ENCODE measurements at places on chromosomes 16 and 17. TPM values are rescaled to one million over a fixed set of nuclear protein-coding genes. Genes with fewer than 3 reads are reported as not detected.

DNA sequence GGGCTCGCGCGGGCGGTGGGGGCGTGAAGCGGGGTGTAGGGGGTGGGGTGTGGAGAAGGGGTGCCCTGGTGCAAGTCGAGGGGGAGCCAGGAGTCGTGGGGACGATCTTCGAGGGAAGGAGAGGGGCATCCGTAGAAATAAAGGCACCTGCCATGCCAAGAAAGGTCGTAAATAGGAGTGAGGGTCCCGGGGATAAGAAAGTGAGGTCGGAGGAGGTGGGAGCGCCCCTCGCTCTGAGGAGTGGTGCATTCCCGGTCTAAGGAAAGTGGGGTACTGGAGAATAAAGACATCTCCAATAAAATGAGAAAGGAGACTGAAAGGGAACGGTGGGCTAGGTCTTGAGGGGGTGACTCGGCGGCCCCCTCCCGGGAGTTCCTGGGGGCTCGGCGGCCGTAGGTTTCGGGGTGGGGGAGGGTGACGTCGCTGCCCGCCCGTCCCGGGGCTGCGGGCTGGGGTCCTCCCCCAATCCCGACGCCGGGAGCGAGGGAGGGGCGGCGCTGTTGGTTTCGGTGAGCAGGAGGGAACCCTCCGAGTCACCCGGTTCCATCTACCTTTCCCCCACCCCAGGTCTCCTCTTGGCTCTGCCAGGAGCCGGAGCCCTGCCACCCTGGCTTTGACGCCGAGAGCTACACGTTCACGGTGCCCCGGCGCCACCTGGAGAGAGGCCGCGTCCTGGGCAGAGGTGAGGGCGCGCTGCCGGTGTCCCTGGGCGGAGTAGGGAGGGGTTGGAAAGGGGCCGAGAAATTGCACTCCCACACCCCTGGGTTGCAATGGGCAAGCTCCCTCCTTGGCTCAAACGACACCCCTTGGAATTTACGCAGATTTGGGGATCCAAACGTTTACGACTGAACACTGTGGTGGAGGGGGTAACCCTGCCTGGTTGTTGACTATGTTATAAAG lies 888 bp downstream of the CDH1 start:
- H3K27ac ChIP-seq = peak overlapping the region; percentile 99
- peak overlapping the region; percentile 99 for H3K4me3 ChIP-seq
- peaks cover 7% of the 10 kb centered on the region for H3K36me3 ChIP-seq
- peak; percentile 28 for DNase-seq
- peaks cover 43% of the 10 kb centered on the region for H3K4me1 ChIP-seq

DNA sequence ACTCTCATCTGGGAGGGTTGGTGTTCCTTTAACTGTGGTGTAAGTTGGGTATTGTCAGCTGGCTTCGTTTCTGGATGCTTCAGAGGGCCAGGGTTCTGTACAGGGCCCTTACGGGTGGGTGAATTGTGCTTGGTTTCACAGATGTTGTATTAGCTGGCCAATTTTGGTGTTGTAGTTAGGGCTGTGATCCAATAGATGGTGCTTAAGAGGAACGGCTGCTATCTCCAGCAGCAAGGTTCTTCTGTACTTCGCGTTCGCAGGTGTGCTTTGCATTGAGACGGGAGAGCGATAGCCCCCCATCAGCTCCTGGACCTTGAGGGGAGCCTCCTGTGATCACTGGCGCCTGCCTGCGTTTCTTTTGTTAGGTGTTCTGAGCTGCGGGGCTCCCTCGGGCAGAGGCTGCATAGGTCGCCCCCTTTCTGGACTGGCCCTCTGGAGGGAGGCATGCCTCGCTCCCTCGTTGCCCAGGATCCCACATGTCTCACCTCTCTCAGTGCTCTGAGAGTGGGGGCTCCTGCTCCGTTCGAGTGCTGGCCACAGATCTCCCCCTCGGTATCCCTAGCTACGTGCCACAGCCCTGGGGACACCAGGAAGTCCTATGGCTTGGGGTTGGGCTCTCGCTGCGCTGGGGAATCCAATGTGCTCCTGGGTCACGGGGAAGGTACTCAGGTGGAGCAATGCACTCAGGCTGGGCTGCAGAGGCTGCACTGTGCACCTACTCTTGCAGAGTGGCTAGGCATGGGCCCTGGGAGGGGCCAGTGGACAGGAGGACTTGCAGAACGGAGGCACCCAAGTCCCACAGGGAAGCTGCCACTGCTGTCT lies 837 bp upstream of the PRDM7 start:
- peak overlapping the region; percentile 39 for H3K27ac ChIP-seq
- peaks cover 8% of the 10 kb centered on the region for H3K4me1 ChIP-seq
- H3K36me3 ChIP-seq = no peaks in the 10 kb centered on the region
- DNase-seq = no peak
- H3K4me3 ChIP-seq = peak overlapping the region; percentile 73
- peaks cover 61% of the 10 kb centered on the region for H3K27me3 ChIP-seq

DNA sequence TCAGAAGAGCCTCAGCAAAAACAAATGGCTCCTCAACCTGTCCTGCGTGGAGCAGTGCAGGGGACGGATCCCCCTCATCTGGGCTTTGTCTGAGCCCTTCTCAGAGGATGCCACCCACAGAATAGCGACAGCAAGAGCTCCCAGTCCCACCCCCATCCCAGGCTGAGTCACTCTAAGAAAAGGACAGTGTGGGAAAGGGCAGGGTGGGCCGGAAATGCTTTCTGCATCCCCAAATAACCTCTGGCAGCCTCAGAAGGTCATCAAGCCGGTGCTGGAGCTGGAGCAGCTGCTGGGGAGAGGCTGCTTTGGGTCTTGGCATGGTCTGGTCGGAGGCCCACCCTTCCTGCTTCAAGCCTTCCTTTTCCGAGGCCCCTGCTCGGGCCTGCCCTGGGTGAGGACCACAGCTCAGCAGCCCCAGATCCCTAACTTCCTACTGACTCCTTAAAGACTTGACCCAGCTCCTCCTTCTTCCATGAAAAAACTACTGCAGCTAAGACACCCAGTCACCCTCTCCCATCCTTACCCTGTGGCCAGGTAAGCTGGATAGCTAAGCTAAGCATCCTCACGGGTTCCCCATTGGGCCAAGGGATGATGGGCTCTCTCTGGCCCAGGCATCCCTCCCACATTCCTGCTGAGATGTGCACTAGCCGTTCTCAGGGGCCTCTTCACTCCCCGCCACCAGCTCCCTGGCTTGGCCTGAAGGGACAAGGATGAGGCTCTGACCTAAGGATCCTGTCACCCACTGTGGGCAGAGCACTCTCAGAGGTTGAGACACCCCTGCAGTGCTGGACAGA lies 8.7 kb downstream of the SLC12A4 start:
- H3K27ac ChIP-seq = no peak overlapping the region
- H3K4me1 ChIP-seq = no peaks in the 10 kb centered on the region
- H3K36me3 ChIP-seq = peaks cover 15% of the 10 kb centered on the region
- no peak for DNase-seq
- H3K4me3 ChIP-seq = no peak overlapping the region

- no peak for DNase-seq
- H3K36me3 ChIP-seq = no peaks in the 10 kb centered on the region
- H3K27me3 ChIP-seq = peaks cover 5% of the 10 kb centered on the region
- H3K4me3 ChIP-seq = no peak overlapping the region
- H3K27ac ChIP-seq = no peak overlapping the region
These were observed 24.4 kb upstream of the VAT1L start for GRCh38 chr16:77763994-77764393.

DNA sequence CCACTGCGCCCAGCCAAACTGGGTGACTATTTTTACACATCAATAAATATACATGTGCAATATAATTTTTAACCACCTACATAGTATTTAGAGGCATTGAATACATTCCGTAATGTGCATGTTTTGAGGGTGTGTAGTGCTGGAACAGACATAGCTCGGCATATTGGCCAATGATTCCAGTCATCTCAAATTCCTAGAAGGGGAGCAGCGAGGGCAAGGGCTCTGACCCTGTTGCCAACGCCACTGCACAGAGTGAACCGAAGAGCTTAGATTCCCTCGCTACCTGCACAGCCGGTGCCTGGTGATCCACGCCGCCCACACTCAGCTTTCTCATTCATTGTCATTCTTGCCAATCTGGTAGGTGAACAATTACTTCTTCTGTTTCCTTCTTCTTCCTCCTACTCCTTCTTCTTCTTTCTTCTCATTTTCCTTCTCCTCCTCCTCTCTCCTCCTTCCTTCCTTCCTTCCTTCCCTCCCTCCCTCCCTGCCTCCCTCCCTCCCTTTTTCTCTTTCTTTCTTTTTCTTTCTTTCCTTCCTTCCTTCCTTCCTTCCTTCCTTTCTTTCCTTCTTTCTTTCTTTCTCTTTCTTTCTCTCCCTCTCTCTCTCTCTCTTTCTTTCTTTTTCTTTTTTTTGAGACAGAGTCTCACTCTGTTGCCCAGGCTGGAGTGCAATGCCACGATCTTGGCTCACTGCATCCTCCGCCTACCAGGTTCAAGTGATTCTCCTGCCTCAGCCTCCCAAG lies 26.3 kb upstream of the ATP2A3 start:
- H3K27ac ChIP-seq = no peak overlapping the region
- no peak overlapping the region for H3K4me3 ChIP-seq
- no peaks in the 10 kb centered on the region for H3K4me1 ChIP-seq
- no peaks in the 10 kb centered on the region for H3K36me3 ChIP-seq
- no peak for DNase-seq

DNA sequence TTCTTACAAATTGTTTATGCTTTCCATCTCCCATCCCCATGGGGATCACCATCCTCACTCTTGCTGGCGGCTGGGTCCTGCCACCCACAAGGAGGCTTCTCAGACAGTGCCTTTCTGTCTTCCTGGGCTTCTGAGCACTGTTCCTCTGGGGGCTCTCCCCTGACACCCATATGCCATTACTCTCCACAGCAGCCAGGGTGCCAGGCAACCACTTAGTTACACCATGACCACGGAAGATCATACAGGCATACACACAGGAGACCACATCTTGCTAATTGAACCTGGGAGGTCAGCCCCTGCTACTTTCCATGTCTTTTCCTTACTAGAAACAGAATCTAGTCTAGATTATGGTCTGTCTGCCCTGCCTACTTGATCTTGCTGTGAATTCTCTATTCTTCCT lies 27.7 kb upstream of the HS3ST2 start:
- DNase-seq = no peak
- H3K36me3 ChIP-seq = no peaks in the 10 kb centered on the region
- no peak overlapping the region for H3K4me3 ChIP-seq
- no peak overlapping the region for H3K27ac ChIP-seq
- no peaks in the 10 kb centered on the region for H3K27me3 ChIP-seq
- no peaks in the 10 kb centered on the region for H3K4me1 ChIP-seq

DNA sequence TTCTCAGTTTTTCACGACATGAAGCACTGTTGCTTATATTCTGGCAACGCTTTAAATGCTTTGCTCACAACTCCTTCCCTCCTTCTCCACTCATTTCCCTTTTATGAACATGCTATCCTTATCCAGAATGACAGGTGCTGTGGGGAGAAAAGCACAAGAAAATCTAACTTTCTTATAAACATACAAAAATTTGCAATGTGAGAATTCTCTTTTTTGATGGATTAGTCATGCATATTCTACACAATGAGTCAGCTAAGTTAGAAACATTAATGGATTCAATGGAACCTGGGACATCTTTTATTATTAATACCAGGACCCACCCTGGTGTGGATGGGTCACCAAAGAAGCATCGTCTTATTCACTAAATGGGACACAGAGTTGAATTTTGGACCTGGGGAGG lies 234.6 kb upstream of the CDH5 start:
- H3K4me3 ChIP-seq = no peak overlapping the region
- no peak overlapping the region for H3K27ac ChIP-seq
- H3K36me3 ChIP-seq = no peaks in the 10 kb centered on the region
- H3K4me1 ChIP-seq = peaks cover 4% of the 10 kb centered on the region

GRCh38 chr16:19522397-19522732 lies 467 bp upstream of the GDE1 start:
- peaks cover 2% of the 10 kb centered on the region for H3K36me3 ChIP-seq
- peak overlapping the region; percentile 83 for H3K4me3 ChIP-seq
- no peak for DNase-seq
- peaks cover 47% of the 10 kb centered on the region for H3K4me1 ChIP-seq

Gene VMO1
- 2.0 TPM for total RNA-seq

Gene PARN
- 32.3 TPM for total RNA-seq

Gene KRT31
- total RNA-seq = not detected

All from progenitor cell of endocrine pancreas (in vitro differentiated cells).